Thoracic aorta (tissue), 2 donors: ENCODE measurements at places on chromosomes 3 and 15. TPM values are rescaled to one million over a fixed set of nuclear protein-coding genes. Genes with fewer than 3 reads are reported as not detected.

DNA sequence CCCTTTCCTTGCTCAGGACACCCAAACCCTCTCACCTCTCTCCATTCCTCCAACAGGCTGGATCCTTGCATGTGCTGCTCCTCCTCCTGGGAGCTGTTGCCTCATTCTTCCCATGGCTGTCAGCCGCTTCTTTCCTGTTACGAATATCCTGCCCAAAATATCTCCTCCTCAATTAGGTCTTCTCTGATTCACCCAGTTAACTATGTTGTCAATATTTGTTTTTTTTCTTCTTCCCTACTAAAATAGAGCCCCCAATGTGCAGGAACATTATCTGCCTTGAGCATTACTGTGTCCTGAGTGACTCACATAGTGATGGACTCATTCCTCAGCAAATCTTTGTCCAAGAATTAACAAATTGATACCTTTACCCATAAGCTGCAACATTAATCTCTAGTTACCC lies 357.2 kb downstream of the CLSTN2 start:
- no peak for DNase-seq

- DNase-seq: no peak
These were observed 2.7 kb upstream of the ALS2CL start for GRCh38 chr3:46695962-46696894.

NOX5 gene
- 0.54 TPM for total RNA-seq

DNA sequence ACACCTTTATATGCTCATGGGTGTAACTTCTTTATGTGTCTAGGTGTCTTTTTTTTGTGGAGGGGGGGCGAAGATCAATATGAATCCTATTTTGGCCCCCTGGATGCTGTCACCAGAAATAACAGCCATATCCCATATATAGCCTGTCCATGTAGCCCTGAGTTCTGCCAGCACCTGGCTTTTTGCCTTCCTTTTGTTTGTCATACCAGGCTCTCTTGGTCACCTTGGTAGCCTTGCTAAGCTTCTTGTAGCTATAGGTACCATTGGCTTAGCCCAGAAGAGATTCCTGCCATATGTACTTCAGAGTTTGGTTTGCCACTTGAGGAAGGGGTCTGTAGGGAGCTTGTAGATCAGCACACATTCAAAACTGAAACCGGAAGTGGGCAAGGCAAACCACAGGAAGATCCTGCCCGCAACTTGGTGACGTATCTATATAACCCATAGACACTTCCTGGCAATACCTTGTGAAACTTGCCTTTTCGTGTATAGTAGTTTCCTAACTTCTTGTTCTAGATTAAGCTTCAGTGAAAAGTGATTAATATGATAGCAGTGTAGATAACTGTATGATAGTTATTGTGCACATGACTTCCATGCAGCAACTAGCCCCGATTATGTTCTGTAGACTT lies 11.9 kb downstream of the RASA2 start:
- no peak for DNase-seq

DNA sequence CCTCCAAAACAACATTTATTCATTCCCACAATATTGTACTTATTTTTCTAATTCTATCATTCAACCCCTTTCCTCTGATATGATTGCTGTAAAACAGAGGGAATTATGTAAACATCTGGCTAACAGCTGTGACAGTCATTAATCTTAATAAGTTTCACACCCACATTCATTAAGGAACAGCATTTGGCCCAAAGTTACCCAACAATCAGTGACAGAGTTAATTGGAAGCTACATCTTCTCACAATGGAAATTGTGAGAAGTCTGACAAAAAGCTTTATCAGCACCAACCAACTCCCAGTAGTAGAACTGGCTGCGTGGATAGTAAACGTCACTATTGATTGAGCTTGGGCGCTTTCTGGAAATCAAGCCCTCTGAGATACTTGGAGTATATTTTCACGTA lies 165.8 kb upstream of the SLC24A5 start:
- no peak for DNase-seq

DNA sequence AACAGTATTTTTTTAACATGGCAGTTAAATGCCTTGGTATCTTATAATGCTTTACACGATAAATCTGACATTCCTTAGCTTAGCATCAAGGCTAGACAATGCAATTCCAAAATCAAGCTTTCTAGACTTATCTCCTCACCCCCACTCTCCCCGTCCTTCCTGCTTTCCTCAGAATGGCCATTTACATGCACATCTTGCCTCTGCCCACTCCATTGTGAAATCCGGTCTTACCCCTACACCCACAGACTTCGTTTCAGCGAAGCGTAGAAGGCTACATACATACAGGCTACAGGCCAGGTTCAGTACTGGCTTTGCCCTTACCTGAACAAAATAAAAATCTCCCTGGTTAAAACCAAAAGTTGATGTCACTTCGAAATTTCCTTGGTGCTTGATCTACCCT lies 58.6 kb upstream of the SLC12A8 start:
- no peak for DNase-seq

GRCh38 chr15:98560338-98560737 lies 88.0 kb upstream of the IGF1R start:
- DNase-seq: no peak

- DNase-seq: no peak
These were observed 24.6 kb upstream of the INSYN1 start for GRCh38 chr15:73777741-73778140.

DNA sequence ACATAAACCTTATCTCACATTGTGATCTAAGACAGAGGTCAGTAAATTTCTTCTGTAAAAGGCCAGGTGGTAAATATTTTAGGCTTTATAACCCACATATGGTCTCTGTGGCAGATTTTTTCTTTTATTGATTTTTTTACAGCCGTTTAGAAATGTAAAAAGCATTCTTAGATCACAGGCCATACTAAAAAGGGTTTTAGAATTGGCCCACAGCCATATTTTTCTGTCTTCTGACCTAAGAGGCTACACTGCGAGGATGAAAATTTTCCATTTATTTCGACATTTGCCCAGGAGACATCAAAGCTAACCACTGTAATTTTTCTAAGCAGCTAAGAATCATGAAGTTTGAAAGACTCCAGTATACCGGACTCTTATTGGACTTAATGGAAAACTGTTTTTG lies 377.2 kb upstream of the SGO1 start:
- DNase-seq: no peak
